Choroid plexus epithelial cell (primary cell): ENCODE measurements at places on chromosomes 3 and 15.
A peak's percentile ranks its signal among the peaks of the same experiment; 100 is the strongest.

GRCh38 chr15:75107908-75108838 is 84.8 kb downstream of the PPCDC start:
- DNase-seq: peak; percentile 80

DNA sequence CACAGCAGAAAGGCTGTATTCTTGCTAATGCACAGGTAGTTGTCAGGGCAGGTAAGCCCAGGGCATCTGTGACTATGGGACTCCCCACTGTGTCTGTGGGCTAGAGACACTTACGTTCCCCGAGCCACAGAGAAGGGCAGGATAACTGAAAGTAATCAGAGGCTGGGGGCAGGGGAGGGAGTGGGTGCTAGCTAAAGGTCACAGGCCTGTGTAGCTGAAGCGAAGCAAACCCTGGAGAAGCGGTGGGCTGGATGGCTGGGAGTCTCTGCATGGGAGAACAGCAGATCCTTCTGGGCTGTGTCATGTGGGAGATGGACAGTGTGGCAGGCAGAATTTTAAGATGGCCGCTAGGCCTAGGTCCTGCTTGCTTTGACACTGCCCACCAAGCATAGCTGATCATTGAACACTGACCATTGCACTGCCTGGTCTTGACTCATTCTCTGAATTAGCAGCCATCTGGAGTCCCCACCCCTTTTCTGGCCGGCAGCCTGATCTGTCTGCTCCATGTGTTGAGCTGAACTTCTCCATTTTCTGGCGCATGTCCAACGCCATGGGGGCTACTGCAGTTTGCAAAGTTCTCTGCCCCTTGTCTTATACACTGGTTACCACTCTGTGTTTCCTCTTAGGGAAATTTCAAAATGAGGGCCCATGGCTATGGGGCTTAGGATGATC is 110.0 kb downstream of the DGKG start:
- peak; percentile 44 for DNase-seq

- peak; percentile 30 for DNase-seq
Measured at GRCh38 chr3:130894130-130894985, 474 bp downstream of the ATP2C1 start.

GRCh38 chr3:81293156-81293555 is 468.3 kb downstream of the GBE1 start:
- no peak for DNase-seq
